ENCODE measurements at places on chromosomes 12 and 14.

DNA sequence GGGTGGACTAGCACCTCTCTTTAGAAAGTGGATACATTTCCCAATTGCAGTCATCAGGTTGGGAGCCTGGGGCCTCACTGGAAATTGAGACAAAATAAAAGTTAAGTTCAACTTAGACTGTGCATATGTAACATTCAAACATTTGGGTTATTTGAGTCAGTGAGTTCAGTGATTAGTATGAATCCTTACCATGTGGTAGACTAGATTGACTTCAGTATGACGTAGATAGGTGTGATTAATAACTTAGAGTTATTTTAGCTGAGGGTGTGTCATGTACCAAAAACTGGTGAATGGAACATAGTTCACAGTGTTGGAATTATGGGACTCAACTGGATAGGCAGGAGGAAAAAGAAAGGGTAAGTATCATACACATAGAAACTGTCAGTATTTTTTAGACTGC is 8.0 kb upstream of the SSTR1 start:
- DNase-seq = no peak

DNA sequence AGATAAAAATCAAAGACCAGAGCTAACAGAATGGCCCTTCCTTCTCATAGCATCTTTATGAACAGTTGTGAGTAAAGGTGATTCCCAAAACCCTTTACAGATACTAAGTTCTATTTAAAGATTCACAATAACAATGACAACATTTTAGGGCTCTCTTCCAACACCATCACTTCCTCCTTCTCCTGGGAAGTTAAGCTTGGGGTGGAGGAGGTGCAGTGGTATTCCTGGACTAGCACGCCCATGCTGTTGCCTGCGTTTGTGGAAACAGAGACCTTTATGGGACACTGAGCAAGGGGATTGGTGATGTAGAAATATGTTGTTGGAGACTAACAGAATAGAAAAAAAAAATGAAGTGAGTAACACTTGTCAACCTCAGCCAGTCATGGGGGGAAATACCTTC is 22.5 kb downstream of the SYNE2 start:
- DNase-seq = no peak

- no peak for DNase-seq
Measured at GRCh38 chr14:35347323-35348043, 55.3 kb downstream of the PSMA6 start.

GRCh38 chr14:39035336-39035735 is 67.7 kb downstream of the SEC23A start:
- DNase-seq = no peak

Data from substantia nigra (tissue), 51 donors.